ENCODE measurements at places on chromosomes 1 and 21. TPM values are rescaled to one million over a fixed set of nuclear protein-coding genes. Genes with fewer than 3 reads are reported as not detected.

CATSPERE gene
- total RNA-seq, result 0.50 TPM

LAX1 gene
- not detected for total RNA-seq

FAM72D gene
- total RNA-seq, result 3.4 TPM

TSPAN1 gene
- total RNA-seq, result 27.6 TPM

GUCA2A gene
- 2.9 TPM for total RNA-seq

KIAA0040 gene
- total RNA-seq, result 7.3 TPM

PIP5K1A gene
- 69.8 TPM for total RNA-seq

TUFT1 gene
- 34.7 TPM for total RNA-seq

GPATCH4 gene
- total RNA-seq, result 30.7 TPM

RPS8 gene
- total RNA-seq, result 2,494 TPM

ZNHIT6 gene
- 15.2 TPM for total RNA-seq

APOBEC4 gene
- total RNA-seq, result not detected

AKR7A3 gene
- total RNA-seq, result 1.3 TPM

HAPLN2 gene
- not detected for total RNA-seq

OR6K6 gene
- total RNA-seq, result not detected

DPH2 gene
- total RNA-seq, result 30.2 TPM

TRABD2B gene
- total RNA-seq, result 2.2 TPM

REG4 gene
- total RNA-seq, result 5.8 TPM

OPTC gene
- not detected for total RNA-seq

GBP4 gene
- 1.2 TPM for total RNA-seq

AUNIP gene
- total RNA-seq, result 7.2 TPM

LPAR3 gene
- 6.4 TPM for total RNA-seq

LIN28A gene
- 26.2 TPM for total RNA-seq

NMNAT2 gene
- total RNA-seq, result 8.2 TPM

FCGR3B gene
- total RNA-seq, result not detected

CADM3 gene
- total RNA-seq, result 5.8 TPM

SERPINC1 gene
- 0.50 TPM for total RNA-seq

TP73 gene
- total RNA-seq, result 1.6 TPM

SHISA4 gene
- total RNA-seq, result 5.0 TPM

TMEM269 gene
- total RNA-seq, result 0.41 TPM

PROK1 gene
- 0.29 TPM for total RNA-seq

TLR5 gene
- total RNA-seq, result 4.2 TPM

DDX20 gene
- total RNA-seq, result 13.2 TPM

KCND3 gene
- total RNA-seq, result 1.2 TPM
